ENCODE measurements at places on chromosomes 11 and 22.

DNA sequence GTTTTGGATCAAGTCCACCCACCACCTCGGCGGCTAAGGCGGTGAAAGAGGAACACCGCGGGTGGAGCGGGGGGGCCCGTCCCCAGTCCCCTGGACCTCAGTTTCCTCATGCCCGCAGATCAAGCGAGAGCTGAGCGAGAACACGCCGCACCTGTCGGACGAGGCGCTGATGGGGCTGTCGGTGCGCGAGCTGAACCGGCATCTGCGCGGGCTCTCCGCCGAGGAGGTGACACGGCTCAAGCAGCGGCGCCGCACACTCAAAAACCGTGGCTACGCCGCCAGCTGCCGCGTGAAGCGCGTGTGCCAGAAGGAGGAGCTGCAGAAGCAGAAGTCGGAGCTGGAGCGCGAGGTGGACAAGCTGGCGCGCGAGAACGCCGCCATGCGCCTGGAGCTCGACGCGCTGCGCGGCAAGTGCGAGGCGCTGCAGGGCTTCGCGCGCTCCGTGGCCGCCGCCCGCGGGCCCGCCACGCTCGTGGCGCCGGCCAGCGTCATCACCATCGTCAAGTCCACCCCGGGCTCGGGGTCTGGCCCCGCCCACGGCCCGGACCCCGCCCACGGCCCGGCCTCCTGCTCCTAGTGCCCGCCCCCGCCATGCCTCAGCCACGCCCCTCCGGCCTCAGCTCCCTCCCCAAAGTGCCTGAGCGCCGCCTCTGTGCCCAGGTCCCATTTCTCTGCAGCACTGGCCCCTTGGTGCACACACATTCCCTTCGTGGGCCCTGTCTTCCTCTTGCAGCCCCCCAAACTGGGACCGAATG is 12.7 kb downstream of the MAFF start:
- DNase-seq = peak; percentile 65

DNA sequence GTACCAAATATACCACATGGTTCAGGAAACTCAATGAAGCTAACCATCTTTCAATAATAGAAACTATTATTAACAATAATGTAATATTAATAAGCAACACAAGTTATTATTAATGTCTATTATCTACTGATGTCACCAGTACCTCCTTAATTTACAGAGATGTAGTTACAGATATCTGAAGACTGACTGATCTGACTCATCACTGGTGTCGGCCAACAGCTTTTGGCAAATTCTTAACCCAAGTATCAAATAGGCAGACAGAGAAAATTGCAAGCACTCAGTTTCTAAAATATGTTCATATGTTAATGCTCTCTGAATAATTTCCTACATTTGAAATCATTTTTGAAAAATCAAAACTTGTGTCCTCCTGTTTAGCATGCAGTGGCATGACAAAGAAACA is 100.4 kb upstream of the DDI1 start:
- DNase-seq = no peak

DNA sequence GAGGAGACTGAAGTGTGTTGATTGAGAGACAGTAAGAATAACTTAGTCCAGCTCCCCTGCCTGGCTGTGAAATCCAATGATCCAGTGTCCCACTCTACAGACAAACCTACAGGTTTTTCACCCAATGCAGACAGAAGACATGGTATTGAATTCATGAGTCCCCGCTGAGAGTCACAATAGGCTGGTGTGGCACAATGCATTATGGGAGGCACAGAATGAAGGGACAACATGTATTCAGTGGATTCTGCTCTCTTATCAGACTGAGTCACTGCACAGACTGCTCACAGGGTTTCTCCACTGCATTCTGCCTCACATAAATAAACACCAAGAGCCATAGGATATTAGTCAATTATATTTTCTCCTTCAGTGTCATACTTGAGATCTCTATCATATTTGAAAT is 55.2 kb upstream of the TOP3B start:
- no peak for DNase-seq

- no peak for DNase-seq
Measured at GRCh38 chr11:28343304-28344233, 235.4 kb downstream of the METTL15 start.

DNA sequence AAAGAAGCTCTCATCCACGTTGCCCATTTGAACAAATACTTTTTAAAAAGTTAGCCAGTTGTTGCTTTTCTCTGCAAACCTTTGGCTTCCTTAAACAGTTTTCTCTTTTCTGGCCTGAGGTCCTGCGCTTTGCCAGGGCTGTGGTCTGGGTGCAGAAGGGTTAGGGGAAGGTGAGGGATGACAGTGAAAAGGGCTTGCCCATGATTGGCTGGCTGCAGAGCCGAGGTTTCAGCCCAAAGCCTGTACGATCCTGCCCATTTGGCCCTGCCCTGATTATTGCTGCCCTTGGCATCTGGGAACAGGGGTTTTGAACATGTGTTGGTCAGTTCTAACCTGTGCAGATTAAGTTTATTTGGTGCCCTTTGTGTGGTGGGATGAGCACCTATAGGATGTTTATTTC is 1.5 kb downstream of the INCENP start:
- DNase-seq = no peak

DNA sequence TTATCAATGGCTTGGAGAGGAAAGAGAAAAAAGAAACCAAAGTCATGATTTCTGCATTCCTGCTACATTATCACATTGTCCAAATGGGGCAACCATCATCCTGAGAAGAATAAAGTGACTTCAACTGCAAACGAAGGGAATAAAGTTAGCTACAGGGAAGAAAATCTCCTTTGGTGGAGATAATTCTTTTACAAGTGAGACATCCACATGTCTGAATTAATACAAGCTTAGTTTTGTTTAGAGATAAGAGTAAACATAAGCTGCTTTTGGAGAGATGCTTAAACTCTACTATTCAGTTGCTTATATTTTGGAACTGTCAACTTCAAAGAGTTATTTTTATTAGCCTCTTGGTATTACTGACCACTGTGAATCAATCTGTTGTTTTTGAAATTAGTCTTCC is at the start of gene OR52L1:
TSS of gene OR52L1 (minus strand) at position 101 of the 400 bp plus-strand sequence. CDS start at position 46, 55 bp downstream.
- DNase-seq = no peak

- no peak for DNase-seq
Measured at GRCh38 chr11:23865341-23865975, 631.4 kb upstream of the LUZP2 start.

DNA sequence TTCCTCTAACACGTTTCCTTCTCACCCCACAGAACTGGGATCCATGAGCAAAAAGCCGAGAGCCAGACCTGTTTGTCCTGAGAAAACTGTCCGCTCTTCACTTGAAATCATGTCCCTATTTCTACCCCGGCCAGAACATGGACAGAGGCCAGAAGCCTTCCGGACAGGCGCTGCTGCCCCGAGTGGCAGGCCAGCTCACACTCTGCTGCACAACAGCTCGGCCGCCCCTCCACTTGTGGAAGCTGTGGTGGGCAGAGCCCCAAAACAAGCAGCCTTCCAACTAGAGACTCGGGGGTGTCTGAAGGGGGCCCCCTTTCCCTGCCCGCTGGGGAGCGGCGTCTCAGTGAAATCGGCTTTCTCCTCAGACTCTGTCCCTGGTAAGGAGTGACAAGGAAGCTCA is 24.0 kb downstream of the CD5 start:
- no peak for DNase-seq

DNA sequence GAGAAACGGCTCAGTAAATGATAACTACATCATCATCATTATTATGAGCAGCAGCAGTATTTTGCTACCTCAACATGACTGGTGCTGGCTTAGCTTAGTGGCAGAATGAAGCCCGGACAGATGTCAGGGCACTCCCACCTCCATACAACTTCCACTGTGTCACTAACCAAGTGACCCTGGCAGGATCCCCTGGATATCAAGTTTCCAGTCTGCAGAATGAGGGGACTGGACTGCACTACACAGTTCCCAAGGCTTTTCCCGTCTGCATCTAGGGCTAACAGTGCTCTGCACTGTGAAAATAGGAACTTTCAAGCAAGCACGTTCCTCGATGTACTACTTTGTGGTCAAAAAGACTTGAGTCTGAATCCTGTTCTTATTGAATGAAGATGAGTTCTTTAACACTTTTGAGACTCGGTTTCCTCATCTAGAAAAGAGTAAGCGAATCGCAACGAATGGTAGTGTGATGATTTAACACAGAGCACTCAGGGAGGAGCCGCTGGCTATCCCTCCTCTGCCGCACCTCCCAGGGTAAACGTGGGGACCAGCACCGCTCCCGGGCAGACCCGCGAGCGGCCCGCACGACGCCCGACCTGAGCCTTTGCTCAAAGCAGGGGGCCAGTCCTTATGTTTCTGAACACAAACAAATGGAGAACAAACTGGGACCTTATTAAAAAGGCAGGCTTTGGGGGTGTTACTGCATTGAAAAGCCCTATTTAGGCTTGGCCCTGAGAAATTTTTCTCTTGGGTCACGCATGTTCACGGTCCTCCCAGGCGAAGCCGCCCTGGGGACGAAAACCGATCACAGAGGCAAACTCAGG is 910 bp downstream of the CLTCL1 start:
- DNase-seq = peak; percentile 5

DNA sequence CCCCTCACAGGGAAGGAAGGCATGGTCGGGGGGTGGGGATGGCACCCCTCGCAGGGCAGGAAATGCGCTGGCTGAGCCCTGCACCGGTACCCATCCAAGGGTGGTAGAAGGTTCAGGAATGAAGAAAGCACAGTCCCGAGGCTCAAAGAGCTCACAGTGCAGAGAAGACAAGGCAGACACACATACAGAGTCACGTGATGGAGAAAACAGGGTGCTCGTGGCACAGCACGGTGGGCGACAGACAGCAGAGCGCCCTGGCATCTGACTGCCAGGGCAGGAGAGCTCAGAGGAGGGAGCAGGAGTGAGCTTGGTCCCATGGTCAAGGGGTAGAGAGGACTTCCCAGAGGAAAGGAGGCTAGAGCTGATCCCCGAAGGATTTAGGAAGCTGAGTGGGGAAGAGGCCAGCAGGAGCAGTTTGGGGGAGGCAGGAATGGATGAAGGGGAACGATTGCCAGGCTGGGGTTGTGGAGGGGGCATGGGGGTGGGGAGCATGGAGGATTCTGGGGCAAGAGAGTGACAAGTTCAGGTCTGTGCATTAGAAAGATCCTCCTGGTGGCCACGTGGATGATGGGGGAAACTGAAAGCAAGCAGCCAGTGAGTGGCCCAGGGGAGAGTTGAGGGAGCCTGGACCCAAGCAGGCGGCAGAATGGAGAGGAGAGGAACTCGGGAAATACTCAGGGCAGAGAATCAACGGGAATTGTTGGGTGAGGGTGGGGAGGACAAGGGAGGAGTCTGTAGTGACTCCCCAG is 43.9 kb downstream of the PDE2A start:
- no peak for DNase-seq

Measured in activated naive CD4-positive, alpha-beta T cell treated with anti-CD3 and anti-CD28 coated beads for 36 hours (primary cell).